B cell (primary cell): ENCODE measurements at places on chromosomes 12 and 14. TPM values are rescaled to one million over a fixed set of nuclear protein-coding genes. Genes with fewer than 3 reads are reported as not detected.

AQP2 gene
- not detected in 2 replicates for total RNA-seq

RND1 gene
- total RNA-seq: 18.7 and 19.5 TPM in 2 replicates

CFAP73 gene
- total RNA-seq: 5.1 and 5.8 TPM in 2 replicates

FOXN4 gene
- total RNA-seq: not detected in 2 replicates

TMEM119 gene
- 0.25 TPM in 1 of 2 replicates, not detected in the other for total RNA-seq

SSPN gene
- 16.8 and 19.6 TPM in 2 replicates for total RNA-seq

PTHLH gene
- total RNA-seq: not detected in 2 replicates

ADCY6 gene
- total RNA-seq: not detected in 2 replicates
